NCI-H2081 (cell line): ENCODE measurements at places on chromosomes 13 and 19.

- DNase-seq = peak; percentile 19
These were observed 367 bp downstream of the MFSD12 start for GRCh38 chr19:3556978-3557460.

DNA sequence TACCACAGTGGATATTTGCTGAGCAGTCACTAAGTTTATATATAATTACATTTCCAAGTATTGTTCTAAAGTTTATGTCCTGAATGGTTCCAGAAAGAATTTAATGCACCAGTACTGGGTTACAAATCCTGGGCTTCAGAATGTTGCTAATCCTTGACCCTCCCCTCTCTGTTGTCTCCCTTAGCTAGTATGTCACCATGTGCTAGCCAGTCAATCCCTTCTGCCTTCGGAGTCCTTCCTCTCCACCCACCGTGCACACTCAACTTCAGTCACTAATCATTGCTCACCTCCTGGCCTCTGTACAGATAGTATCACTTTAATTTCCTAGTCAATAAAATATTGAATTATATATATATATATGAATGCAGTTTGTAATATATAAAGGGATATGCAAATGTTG lies 7.5 kb downstream of the FAM124A start:
- DNase-seq = no peak

- no peak for DNase-seq
These were observed 64.3 kb downstream of the CACNA1A start for GRCh38 chr19:13441810-13442512.

DNA sequence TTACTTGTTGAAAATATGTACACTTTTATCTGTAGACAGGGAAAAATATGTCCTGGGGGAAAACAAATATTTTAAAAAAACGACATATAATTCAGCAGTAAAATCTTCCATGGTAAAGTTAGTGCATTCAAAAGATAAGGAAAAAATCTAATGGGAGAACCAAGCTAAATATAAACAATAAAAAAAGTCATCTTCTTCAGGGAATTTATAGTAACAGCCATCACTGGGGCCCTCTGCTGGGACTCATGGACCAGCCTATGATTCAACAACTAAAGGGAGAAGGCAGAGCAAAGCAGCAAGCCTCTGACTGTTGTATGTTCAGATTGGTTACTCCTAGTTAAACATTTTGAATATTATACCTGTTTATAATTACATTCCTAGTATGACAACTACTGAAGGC lies 93.0 kb downstream of the ITGBL1 start:
- no peak for DNase-seq
